Caco-2 (cell line): ENCODE measurements at places on chromosomes 7 and 10. TPM values are rescaled to one million over a fixed set of nuclear protein-coding genes. Genes with fewer than 3 reads are reported as not detected.

DNA sequence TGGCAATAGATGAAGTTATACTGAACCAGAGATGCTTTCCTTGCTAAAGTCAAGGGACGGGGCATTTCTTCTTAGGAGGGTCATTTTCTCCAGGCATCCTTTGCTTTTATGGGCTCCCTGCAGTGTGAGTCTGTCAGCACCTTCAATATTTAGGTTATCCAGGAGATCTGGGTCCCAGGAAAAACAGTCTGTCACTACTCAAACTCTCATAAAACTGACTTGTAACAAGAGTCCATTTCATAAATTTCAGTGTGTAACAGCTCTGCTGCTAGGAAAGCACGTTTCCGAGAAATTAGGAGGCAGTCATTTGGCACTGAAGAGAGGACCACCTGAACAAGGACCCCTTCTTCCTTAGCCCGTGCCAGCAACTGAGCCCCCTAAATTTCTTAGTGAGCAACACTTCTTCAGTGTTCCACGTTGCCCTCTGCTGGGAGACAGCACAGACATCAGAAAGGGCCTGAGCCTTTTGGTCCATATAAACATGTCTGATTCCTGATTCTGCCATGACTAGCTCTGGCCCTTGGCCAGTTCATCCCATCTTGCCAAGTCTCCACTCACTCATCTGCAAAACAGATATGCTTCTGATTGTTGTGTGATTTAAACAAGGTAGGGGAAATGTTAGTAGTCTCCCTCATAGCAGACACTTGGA lies 7.2 kb downstream of the GCC1 start:
- H3K27me3 ChIP-seq, result no peaks in the 10 kb centered on the region
- H3K27ac ChIP-seq, result no peak overlapping the region
- peaks cover 4% of the 10 kb centered on the region for H3K36me3 ChIP-seq
- H3K4me1 ChIP-seq, result no peaks in the 10 kb centered on the region
- H3K4me3 ChIP-seq, result no peak overlapping the region
- no peak for DNase-seq

GRCh38 chr7:75716992-75717626 lies 21.6 kb downstream of the HIP1 start:
- H3K4me3 ChIP-seq, result no peak overlapping the region
- no peak overlapping the region for H3K27ac ChIP-seq
- H3K27me3 ChIP-seq, result no peaks in the 10 kb centered on the region
- H3K36me3 ChIP-seq, result no peaks in the 10 kb centered on the region

GRCh38 chr10:101047268-101047667 lies 14.5 kb upstream of the KAZALD1 start:
- H3K27me3 ChIP-seq, result no peaks in the 10 kb centered on the region
- H3K4me3 ChIP-seq, result no peak overlapping the region
- peaks cover 11% of the 10 kb centered on the region for H3K4me1 ChIP-seq
- H3K36me3 ChIP-seq, result no peaks in the 10 kb centered on the region
- H3K27ac ChIP-seq, result no peak overlapping the region
- no peak for DNase-seq

DNA sequence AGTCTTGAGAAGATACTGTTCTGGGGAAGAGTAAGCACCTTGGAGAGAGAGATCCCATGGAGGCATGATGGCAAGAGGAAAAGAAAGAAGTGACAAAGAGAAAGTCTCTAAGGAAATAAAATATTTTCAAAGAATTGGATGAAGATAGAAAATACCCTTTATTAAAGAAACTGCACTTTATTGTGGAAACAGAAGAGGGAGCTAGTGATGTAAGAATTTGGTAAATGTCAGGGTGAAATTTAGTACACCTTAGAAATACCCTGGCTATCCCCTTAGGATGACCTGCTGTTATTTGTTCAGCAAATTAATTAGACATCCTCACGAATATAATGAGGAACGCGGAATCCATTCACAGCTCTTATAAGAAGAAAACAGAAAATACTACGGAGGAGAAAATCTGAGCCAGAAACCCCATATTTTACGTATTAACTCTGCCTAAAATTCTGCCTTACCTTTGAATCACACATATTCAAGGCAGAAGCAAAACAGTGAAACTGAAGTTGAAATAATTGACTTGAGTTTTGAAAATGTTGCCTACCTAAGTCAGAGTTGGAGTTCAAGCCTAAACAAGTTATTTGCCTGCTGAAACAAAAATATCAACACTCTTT lies 90.7 kb downstream of the TFPI2 start:
- H3K36me3 ChIP-seq, result no peaks in the 10 kb centered on the region
- no peak for DNase-seq
- H3K4me1 ChIP-seq, result no peaks in the 10 kb centered on the region
- no peak overlapping the region for H3K27ac ChIP-seq
- no peaks in the 10 kb centered on the region for H3K27me3 ChIP-seq

The CTAGE8 gene
- total RNA-seq, result 5.7 and 6.3 TPM in 2 replicates

The EVX1 gene
- not detected in 2 replicates for total RNA-seq

The GARIN1A gene
- total RNA-seq, result 0.48 and 0.79 TPM in 2 replicates

The YKT6 gene
- total RNA-seq, result 117 and 123 TPM in 2 replicates
